Mesendoderm (in vitro differentiated cells): ENCODE measurements at places on chromosomes 7 and 10.

- no peak for DNase-seq
Observed at GRCh38 chr7:86991093-86991769, 68.2 kb downstream of the ELAPOR2 start.

DNA sequence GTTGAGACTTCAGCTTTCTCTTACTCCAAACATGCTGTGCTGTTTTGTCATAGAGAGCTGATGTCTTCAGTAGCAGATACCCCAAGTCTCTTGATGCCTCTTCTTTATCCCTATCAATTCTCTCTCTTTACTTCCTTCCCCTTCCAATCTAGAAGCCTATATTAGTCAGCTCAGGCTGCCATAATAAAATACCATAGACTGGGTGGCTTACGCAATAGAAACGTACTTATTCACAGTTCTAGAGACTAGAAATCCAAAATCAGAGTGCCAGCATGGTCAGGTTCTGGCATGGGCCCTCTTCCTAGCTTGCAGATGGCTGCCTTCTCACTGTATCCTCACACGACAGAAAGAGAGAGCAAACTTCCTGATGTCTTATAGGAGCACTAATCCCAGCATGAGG, 9.0 kb upstream of the GARS1 start:
- no peak for DNase-seq

DNA sequence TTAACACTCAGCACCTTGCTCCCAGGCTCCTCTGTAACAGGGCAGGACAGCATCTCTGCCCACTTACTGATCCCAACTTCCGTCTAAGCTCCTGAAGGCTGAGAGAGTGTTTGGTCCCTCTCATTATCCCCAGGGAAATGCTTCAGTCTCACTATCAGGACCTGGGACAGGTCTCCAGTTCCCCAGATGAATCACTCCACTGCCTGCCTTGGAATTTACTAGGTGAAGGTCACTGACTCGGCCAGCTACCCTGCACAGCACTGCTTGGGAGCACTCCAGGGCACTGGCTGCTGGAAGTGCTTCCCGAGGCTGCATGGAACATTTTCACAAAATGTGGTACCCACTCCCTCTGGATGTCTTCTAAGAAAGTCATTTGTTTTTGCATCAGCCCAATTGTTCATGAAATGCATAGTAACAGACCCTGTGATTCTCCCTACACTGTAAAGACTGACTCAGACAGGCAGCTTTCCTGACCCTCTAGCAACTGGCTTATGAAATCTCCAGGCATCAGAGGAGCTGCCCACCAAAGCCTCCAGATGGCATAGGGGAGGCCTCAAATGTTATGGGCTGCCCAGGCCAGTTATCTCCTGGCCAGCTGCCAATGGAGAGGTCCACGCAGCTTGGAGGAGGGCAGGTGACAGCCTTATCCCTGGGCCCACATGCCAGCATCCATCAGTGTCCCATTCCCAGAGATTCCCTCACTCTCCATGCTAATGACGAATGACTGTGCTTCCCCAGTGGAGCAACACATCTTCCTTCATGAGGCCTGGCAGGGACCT, 89.1 kb downstream of the GFRA1 start:
- peak; percentile 75 for DNase-seq

DNA sequence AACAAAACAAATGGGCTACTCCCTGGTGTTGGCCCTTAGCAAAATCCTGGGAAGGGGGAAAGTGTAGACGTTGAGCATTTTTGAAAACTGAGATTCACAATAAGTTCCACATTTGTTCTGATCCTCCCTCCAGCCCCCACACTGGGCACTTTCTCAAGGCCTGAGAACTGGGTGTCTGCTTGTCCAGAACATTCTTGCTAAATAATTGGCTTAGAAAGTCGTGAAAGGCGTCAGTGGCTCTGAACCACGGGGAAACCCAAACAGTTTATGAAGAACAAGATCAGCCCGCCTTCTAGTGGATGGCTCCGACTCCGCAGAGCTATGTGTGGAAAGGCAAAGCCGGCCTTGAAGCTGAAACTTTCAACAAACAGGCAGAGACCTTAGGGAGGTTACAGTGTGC, 370.1 kb downstream of the PRPF18 start:
- peak; percentile 42 for DNase-seq
